ENCODE measurements at places on chromosomes 3 and 15.

DNA sequence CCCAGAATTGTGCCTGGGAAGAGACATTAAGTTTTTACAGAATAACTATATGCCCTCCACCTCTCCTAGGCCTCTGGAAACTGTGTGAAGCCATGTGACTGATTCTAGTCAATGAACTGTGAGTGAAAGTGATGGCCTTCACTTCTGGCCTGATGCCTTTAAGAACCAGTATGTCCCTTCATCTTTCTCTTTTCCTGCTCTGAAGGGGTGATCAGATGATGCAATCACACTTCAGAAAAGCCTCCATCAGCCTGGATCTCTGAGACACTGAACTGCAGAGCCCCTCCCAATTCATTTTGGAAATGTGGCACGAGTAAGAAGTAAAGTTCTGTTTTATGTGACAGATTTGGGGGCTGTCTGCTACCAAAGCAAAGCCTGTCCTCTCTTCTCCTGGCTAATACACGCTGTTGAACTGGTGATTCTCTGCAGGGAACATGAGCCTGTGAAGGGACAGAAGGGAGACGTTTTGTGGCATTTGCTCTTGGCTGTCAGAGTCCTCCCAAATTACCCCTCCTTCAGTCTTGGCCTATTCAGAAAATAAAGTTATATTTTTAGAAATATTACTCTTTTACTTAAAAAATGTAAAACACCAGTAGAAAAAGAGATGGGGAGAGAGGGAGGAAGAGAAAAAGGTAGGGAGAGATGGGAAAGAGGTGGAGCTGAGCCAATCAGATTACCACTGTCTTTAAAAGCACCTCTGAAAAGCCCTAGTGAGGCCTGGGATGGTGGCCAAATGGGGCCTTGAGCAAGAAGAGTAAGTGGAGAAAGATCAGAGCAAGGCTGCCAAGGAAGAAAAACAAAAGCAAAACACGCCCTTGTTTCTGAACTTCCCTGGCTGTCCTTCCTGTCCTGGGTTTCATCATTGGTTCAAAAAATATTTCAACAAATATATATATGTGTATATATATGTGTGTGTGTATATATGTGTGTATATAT is 40.9 kb upstream of the RYK start:
- peak; percentile 46 for DNase-seq

DNA sequence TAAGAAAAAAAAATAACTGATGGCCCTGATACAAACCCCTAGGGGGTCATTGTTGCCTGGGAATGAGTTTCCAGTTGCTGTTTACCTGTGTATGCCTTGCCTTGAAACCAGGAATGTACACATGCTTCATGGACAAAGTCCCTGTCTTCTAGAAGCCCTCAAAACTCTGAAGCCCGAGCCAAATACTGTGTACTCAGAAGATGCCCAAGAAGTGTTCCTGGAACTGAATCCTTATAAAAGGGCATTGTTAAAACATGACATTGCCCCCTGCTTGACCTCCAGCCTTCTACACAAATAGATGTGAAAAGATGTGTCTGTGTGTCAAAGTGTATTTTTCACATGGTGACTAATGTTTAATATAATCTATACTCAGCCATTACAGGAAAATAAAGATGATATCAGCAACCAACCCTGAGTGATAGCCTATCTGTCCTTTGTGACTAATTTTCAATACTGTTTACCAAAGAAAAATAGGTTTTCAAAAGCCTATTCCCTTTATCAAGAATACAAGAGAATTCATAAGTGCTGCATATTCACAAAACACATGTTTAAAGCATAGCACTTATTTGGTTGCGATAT is 325.9 kb downstream of the MECOM start:
- DNase-seq, result no peak

GRCh38 chr3:52498137-52499054 is 3.3 kb downstream of the STAB1 start:
- DNase-seq, result no peak

- peak; percentile 60 for DNase-seq
These were observed 28.3 kb downstream of the RSL24D1 start for GRCh38 chr15:55168350-55168974.

- no peak for DNase-seq
These were observed 219.9 kb downstream of the NLGN1 start for GRCh38 chr3:173617490-173617889.

GRCh38 chr15:76340803-76341365 is 4.3 kb downstream of the ISL2 start:
- DNase-seq, result no peak

- peak; percentile 30 for DNase-seq
These were observed 29.5 kb downstream of the DNAH1 start for GRCh38 chr3:52345521-52346109.

DNA sequence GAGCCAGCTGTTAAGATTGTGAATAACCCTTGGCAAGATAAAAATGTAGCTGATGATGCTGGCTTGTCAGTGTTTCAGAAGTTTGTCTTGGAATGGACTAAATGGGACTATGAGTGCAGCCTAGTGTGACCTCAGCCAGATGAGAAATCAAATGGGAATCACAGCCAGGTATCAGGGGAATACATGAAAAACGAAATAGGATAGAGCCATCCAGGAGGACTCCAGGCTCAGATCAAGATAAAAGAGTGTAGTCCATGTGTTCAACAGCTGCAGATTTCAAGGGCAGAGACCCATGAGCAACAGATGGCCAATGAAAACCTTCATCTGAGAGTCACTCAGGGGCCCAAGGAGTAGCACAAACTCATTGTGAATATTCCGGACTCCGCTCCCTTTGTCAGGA is 1080.9 kb upstream of the CADM2 start:
- no peak for DNase-seq

GRCh38 chr15:57861034-57861638 is 154.6 kb downstream of the POLR2M start:
- DNase-seq, result peak; percentile 70

GRCh38 chr15:85592148-85592547 is 202.6 kb downstream of the KLHL25 start:
- peak; percentile 95 for DNase-seq

DNA sequence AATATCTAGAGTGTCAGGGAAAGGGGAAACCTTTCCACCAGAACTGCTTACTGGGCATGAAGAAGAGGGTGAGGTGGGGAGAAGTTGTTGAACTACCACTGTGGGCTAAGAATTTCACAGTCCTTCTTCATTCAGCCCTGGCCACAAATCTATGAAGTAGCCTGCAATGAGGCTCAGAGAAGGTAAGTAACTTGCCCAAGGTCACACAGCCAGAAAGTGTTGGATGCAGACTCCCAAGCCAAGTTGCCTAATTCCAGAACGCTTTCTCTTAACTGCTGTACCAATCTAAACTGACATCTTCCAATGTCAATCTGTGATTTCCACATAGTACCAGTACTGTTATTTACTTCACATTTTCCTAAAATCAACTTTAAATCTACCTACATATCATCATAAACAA is 2.1 kb downstream of the CYP1A1 start:
- no peak for DNase-seq

- no peak for DNase-seq
These were observed 312.1 kb upstream of the CHRM5 start for GRCh38 chr15:33656168-33656567.

DNA sequence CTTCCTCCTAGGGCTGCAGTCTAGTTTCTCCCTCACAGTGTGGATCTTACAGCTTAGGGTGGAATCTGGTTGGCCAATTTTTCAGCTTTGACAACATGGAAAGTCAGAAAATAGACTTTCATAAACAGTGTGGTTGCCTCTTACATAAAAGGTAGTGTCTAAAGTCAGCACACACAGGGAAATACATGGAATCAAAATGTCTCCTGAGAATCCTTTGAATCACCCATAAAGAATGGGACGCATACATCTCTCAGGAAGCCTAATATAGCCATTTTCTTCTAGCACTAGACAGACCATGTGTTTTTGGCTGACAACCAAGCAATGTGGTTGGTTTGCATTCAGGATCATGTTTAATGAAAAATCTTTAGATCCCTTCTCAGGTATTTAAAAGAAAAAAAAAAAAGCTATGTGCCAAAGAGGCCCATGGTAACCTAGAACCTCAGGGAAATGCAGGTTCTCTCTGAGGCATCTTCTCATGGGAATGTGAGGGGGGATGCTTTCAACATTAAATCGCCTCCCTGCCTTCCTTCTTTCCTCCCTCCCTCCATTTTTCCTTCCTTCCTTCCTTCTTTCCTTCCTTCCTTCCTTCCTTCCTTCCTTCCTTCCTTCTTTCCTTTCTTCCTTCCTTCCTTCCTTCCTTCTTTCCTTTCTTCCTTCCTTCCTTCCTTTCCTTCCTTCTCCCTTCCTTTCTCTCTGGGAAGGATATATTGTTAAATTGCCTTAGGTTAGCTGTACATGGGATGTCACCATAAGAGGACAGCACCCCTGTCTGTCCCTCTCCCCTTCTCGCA is 34.3 kb upstream of the ZBTB38 start:
- peak; percentile 95 for DNase-seq

- peak; percentile 74 for DNase-seq
These were observed 22.9 kb downstream of the SMAD6 start for GRCh38 chr15:66724732-66725463.

DNA sequence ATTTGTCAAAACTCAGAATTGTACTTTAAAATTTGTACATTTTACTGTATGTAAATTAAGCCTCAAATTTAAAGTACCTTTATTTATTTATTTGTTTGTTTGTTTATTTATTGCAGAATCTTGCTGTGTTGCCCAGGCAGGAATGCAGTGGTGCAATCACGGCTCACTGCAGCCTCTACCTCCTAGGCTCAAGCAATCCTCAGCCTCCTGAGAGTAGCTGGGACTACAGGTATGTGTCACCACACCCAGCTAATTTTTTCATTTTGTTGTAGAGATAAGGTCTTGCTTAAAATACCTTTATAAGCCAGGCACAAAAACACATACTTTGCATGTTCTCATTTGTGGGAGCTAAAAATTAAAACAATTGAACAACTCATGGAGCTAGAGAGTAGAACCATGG is 37.4 kb downstream of the CHST14 start:
- no peak for DNase-seq

- DNase-seq, result no peak
These were observed 54.5 kb downstream of the SATB1 start for GRCh38 chr3:18370672-18371071.

DNA sequence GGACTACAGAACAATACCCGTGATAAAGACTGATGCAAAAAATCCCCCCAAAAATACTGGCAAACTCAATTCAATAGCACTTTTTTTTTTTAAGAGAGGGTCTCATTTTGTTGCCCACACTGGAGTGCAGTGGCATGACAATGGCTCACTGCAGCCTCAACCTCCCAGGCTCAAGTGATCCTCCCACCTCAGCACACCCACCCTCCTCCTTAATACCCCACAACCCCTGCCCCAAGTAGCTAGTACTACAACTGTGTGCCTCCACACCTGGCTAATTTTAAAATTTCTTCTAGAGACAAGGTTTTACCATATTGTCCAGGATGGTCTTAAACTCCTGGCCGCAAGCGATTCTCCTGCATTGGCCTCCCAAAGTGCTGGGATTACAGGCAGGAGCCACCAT is 11.4 kb downstream of the TOP2B start:
- DNase-seq, result no peak

DNA sequence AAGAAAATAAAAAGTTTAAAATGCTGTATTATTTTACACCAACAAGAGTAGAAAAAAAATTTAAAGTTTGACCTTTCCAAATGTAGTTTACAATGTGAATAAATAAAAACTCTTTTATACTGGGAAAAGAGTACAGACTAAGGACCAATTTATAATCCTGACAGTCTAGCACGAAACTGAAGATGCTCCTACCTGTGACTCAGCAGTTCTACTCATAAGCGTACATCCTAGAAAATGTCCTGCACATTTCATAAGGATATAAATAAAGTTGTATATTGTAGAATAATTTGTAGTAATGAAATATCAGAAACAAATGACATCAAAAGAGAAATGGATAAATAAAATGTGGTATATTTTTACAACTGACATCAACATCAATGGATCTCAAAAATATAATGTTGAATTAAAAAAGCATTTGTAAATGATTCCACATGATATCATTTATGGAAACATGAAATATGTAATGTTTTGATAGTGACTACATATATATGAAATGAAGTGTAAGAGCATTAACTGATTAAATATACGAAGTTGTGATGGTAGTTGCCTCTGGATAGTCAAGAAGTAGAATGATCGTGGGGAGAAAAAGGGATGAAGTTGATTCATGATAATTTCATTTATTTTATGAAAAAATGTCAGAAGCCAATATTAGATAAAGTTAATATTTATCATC is 161.3 kb upstream of the CBLB start:
- DNase-seq, result peak; percentile 78

DNA sequence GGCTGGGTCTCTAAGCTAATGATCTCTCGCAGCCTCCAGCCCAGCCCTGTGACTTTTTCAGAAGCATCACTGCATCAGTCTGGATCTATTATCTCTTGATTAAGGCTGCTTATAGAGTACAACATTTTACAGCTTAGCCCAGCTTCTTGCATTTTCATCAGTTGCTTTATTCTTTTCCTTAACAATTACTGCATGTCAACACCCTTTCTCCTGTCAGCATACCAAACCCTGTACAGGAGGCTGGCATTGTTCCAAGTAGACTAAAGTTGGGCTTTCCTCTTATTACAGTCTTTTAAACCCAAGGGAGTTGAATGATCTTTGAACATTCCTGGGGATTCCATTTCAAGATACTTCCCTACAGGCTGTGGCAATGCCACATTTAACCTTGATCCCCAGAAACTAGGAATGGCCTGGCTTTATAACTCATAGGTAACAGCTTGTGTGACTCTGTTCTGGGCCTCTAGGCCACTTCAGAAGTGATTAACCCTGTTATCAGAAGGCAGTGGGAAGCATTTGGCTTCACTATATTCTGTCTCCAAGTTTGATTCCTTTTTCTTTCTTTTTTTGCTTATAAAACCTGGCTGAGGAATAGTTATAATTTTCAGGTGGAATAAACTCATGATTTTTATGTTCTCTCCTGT is 182.9 kb downstream of the KCNMB2 start:
- peak; percentile 79 for DNase-seq

DNA sequence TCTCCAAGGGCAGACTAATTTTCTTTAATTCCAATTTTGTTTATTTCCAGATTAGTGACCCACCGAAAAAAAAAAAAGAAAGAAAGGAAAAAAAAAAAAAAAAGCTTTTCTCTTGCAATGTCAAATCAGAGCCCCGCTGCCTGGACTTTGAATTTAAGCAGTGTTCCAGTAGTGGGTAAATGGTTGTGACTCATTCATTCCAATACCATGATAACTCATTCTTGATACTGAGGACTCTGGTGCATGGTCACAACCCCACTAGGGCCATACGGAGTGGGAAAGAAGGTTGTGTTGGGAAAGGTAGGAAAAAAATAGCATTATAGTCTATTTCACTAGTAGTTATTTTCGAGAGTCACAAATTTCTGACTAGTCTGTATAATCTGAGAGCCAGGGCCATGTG is 59.1 kb upstream of the COL8A1 start:
- DNase-seq, result peak; percentile 92

- DNase-seq, result no peak
These were observed 42.1 kb upstream of the NOX5 start for GRCh38 chr15:68972201-68973065.

- no peak for DNase-seq
These were observed 52.6 kb downstream of the MBNL1 start for GRCh38 chr3:152321200-152321954.

DNA sequence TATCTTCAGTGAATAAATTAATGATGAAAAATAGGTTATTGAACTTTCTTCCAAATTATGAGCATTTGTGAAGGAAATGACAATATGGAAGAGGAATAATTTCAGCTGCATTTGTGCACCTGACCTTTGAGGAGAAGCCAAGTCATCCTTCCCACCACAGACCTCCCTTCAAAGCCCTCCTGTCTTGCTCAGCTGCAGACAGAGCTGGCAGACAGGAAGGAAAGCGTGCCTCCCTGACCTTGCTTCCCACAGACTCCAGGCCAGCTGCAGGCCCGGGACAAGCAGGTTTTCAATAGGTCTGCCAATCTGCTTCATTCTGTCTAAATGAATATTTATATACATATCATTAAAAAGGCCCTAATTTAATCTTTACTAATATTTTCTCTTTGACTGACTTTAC is 152.9 kb upstream of the RBMS3 start:
- DNase-seq, result no peak

Measured in fibroblast of skin of back (primary cell).